Vagina (tissue), 2 donors: ENCODE measurements at places on chromosomes 16 and 17. TPM values are rescaled to one million over a fixed set of nuclear protein-coding genes. Genes with fewer than 3 reads are reported as not detected.

- DNase-seq, result no peak
These were observed 10.7 kb upstream of the MEAK7 start for GRCh38 chr16:84514874-84515835.

- DNase-seq, result no peak
These were observed 25.9 kb upstream of the SMURF2 start for GRCh38 chr17:64687961-64688360.

- DNase-seq, result no peak
These were observed 414.1 kb upstream of the SALL1 start for GRCh38 chr16:51565184-51565583.

DNA sequence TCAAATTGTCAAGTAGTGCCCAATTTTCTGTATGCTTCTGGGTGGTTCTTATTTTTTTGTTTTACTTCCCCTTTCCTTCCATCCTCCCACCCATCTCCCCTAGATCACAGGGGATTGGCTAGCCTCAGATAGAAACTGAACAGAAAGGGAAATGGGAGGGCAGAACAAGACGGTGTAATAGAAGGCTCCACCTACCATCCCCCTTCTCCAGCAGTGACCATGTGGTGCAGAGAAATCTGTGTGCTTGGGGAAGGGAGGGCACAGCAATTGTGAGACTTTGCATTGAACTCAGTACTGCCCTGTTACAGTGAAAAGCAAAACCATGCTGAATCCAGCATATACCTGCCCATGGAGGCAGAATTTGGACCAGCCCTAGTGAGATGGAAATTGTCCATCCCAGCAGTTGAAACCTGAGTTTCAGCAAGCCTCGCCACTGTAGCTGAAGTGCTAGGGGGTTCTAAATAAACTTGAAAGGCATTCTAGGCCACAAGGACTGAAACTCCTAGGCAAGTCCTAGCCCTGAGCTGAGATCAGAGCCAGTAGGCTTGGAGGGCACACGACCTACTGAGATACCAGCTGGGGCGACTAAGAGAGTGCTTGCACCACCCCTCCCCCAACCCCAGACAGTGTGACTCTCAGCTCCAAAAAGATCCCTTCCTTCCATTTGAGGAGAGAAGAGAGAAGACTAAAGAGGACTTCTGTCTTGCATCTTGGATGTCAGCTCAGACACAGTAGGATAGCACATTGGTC is 5.2 kb downstream of the SLFN11 start:
- DNase-seq, result no peak

DNA sequence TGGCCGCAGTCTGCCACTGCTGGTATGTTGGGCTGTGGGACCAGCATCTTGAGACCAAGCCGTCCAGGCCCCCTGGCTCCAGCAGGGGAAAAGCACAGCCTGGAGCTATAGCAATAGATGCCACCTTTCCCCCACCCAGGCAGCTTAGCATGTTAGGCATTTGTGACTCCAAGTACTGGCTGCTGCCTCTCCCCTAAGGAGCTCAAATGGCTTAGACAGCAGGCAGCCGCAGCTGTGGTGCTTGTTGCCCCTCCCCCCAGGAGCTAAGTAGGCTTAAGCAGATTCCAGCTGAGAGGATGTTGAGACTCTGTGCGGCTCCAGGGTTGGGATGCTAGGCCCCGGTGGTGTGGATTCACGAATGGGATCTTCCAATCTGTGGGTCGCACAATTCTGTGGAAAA is 88.8 kb upstream of the ANKFN1 start:
- DNase-seq, result no peak

EPX gene
- total RNA-seq, result not detected
